Activated CD8-positive, alpha-beta memory T cell treated with anti-CD3 and anti-CD28 coated beads for 1 hour (primary cell): ENCODE measurements at places on chromosomes 6 and 20.
A peak's percentile ranks its signal among the peaks of the same experiment; 100 is the strongest.

GRCh38 chr6:12343440-12344162 lies 53.4 kb downstream of the EDN1 start:
- DNase-seq: no peak

DNA sequence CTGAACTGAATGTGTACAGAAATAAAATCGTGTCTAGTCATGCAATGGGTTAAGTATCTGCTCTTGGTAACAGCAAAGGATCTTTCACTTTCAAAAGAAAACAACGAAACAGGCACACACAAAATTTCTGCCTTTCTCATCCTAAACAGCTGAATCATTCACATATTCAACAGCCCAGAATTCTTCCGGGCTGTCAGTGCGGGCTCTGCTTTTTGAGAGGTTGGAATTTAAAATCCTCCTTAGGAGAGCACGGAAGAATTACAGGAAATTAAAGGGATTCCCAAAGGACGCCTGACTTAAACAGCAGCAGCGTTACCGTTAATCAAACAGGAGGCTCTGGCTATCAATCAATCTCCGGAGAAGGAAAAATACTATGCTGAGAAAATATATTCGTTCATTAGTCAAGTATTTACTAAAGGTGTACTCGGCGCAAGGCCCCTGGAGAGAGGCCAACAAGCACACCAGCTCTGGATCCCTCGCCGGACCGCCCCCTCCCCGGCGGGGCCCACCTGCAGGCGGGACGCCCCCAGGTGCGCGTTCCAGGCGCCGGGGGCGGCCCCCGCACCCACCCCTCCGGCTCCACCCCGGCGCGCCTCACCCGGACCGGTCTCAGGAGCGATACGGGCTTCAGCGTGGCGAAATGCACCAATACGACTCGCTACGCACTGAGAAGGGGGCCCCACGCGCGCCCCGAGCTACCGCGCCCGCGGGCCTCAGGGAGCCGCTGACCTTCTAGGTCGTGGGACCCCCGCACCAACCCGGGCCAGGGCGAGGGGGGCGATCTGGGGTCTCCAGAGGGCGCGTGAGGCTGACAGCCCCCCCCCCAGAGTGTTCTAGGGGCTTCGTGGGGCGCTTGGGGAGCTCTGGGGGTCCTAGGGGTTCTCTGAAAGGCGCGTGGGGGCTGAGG lies 1.0 kb downstream of the NAPB start:
- peak; percentile 19 for DNase-seq

- DNase-seq: no peak
Measured at GRCh38 chr6:75855052-75855451, 106.0 kb downstream of the MYO6 start.

DNA sequence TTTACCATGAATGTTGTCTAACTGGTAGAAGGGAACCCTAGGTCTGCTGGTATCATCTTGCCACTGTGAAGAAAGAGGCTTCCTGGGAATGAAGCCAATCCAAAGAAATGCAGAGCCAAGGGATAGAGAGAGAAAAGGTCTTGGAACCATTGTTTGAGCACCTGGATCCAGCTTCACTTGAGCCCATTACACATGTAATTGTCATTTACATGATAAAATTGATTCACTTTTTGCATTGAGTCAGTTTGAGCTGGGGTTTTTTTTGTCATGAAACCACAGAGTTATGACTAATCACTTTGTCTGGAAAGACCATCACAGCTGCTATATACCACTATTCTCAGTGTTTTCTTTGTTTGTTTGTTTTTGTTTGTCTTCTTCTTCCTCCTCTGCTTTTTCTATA lies 112.3 kb downstream of the CBLN4 start:
- DNase-seq: no peak

DNA sequence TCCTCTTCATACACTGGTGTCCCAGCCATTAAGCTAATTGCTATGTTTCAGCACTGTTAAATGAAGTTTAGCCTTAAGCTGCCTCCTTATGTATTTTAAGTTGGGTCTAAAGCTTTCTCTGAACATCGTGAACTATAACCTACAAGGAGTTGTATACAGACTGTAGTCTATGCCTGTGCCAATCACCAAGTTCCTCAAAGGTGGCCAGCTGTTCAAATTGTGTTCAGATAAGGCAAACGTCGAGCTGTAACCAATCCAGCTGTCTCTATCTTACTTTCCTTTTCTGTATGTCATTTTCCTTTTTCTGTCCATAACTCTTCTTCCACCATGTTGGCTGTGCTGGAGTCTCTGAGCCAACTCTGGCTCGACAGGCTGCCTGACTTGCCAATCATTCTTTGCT lies 199.6 kb downstream of the OGFRL1 start:
- no peak for DNase-seq

DNA sequence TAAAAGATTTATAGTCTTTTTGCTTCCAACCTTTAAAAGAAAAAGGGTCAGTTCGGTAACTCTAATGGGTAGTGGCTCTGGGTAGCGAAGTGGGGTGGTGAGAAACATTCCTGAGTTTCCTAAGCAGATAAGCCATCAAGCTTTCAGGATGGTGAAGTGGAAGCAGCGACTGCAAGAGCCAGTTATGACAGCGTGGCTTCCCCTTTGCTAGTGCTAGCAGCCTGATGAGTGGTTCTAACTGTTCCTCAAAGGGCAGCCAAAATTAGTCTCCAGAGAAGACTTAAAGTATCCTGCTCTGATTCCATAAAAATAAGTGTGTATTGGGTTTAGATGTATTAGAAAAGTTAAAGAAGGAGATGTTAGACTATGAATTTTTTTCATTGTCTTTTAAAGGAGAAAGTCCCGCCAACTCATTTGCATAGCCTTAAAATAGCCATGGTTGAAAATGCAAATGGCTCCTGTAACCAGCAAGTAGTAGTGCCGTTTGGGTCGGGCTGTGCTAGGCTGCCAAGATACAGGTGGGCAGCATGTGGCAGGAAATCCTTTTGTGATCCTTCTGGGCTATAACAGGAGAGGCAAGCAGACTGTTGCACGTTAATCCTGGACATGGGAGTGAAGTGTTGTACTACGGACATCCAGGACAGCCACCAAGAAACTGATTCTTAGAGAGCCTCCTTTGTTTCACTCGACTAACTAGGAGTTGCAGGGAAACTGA lies 18.0 kb downstream of the ELOVL2 start:
- DNase-seq: no peak

- DNase-seq: no peak
Measured at GRCh38 chr6:21078497-21078896, 515.1 kb upstream of the SOX4 start.

DNA sequence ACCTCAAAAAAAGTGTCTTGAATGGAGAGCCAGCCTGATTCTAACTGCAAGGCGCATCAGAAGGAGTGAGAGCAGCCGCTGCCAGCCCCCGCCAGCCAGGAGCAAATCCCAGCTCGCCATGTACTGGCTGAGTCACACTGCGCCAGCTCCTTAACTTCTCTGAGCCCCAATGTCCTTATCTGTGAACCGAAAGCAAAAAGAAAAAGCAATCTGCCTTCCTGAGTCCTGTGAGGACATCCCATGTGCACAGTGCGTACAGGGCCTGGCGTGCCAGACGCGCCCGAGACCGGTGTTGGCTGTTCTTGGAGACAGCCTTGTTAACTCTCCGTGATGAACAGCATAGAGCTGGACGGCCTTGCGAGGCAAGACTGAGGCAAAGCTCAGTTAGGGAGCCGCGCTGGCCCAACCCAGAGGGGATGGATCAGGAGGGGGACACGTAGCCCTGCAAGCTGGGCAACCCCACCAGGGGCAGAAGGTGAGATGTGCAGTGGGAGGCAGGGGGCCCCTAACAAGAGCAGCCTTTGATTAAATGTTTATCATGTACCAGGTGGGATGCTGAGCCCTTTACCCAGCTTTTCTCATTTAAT lies 122.7 kb downstream of the AGPAT4 start:
- DNase-seq: no peak

DNA sequence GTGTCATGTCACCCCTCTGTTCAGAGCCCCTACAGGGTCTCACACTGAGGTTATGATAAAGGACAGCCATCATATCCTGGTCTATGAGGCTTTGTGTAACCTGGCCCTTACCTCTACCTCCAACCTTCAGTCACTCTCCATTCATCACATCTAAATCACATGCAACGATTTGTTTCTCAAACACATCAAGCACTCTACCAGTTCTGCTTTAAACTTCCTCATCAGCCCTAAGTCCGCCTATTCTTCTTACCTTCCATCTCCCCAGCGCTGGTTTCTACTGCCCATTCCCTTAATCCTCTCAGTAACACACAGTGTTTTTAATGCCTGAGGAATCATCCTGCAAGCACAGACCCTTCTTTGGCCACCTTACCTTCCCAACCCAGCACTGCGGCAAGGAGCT lies 17.9 kb upstream of the BACH2 start:
- no peak for DNase-seq

GRCh38 chr6:14290772-14291330 lies 173.3 kb downstream of the CD83 start:
- no peak for DNase-seq
